NCI-H524 (cell line): ENCODE measurements at places on chromosomes 3 and 15.

DNA sequence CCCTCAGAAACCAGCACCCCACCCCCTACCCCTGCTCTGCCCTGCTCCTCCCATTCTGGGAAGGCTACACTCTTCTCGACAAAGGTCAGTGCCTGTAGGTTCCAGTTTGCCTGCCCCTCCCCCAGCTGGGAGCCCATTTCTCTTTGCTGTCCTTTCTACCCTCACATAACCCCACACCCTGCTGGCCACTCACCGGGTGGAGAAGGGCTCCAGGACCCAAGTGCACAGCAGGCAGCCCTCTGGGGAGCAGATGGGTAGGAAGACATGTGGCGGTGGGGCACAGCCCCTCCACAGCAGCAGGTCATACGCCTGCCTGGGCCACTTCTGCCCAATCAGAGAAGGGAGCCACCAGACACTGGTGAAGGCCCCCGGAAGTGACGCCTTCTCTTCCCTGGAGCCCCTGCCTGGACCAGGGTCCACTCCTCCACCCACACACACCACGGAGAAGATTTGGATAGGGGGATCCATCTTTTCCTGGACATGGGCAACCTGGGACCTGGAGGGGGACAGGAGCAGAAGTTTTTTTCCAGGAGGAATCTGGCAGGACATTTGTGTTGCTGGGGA lies at the start of gene THPO:
TSS of gene THPO (minus strand) at position 326 of the 564 bp plus-strand sequence. CDS start 1,948 bp downstream, outside the sequence.
- DNase-seq = peak; percentile 81

DNA sequence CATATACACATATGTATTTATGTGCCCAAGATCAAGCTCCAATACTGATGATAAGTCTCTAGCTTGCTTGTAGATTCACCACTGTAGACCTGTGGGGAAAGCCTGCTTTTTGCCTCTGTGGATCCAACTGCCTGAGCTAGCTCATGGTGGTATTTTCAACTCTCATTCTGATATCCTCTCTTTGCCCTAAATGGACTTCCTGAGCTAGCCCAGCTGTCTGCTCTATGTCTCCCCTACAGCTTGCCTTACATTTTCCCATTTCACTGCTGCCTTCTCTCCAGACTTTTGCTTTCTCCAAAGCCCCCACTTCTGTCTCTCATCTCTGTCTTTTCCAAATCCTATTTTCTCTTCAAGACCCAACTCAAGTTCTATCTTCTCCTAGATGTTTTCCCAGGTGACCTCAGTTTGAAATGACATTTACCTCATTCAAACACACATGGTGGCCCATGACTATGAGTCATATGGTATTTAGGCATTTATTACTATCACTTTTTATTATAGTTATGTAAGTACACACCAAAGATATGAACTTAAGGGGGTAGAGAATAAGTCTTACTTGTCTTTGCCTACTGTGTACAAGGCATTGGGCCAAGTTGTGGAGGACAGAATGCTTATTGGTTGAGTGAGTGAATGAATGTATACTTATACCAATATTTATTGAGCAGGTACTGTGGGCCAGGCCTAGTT lies 191.7 kb downstream of the NR1D2 start:
- DNase-seq = no peak

DNA sequence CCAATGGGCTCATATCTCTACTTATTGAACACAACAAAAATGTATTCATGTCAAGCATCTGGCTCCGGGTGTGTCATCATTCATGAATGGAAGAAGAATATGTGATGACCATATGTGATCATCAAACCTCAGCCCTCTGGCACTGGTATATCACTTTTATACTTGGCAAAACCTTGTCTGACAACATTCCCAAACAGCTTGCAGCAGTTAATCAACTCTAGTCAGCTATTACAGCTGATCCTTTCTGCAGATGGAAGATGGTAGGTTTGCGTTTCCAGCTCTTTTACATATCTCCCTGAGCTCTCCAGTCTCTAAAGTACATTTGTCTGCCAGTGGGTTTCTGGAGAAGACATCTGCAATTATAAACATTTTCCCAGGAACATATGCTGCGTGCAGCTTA lies 6.6 kb downstream of the PLSCR5 start:
- DNase-seq = peak; percentile 90

DNA sequence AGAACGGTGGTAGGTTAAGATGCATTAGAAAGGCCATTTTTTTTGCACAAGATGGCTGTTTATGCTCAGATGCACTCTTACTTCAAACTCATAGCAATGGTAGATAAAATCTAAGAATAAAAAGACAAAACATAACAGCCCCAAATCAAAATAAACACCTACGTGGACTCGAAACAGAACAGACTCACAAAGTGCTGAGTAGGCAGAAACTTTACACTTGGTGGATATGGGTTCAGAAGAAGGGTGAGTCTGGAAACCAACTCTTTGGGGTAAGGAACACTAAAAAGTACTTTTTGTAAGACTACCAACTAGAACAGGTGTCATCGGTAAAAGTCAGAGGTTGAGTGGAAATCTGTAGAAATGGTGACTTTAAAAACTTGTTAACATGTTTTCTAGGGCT lies 468.2 kb downstream of the OTOL1 start:
- DNase-seq = no peak

DNA sequence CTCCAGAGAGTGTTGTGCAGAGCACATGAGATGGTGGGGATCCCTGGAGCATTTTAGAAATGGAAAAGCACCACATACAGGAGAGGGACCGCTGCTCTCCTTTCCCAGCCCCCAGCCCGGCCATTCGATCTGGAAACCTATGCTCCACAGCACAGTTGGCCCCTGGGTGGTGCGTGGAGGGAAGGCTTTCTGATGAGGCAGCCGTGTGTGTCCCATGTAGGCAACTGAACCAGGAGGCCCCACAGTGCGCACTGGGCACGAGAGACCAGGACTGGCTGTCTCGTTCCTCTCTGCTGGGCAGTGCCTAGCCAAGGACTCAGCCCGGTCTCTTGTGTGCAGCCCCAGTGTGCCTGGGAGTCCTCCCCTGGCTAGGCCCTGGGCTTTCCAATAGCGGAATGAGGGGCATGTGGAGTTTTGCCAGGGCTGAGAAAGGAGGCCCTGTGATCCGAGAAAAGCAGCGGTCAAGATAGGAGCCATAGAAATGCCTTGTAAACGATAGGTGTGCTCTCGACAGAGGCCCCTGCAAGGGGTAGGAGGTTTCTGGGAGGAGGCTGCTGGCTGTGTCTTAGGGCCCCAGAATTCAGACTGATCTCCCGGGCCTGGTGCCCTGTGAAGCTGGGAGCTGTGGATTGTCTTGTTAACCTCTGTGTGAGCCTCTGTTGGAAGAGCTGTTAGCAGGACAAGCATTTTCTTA lies 39.0 kb downstream of the CHDH start:
- no peak for DNase-seq

GRCh38 chr3:196323016-196323415 lies 5.0 kb upstream of the DYNLT2B start:
- DNase-seq = no peak

- DNase-seq = no peak
Measured at GRCh38 chr3:122676759-122677158, 3.9 kb upstream of the PARP14 start.

DNA sequence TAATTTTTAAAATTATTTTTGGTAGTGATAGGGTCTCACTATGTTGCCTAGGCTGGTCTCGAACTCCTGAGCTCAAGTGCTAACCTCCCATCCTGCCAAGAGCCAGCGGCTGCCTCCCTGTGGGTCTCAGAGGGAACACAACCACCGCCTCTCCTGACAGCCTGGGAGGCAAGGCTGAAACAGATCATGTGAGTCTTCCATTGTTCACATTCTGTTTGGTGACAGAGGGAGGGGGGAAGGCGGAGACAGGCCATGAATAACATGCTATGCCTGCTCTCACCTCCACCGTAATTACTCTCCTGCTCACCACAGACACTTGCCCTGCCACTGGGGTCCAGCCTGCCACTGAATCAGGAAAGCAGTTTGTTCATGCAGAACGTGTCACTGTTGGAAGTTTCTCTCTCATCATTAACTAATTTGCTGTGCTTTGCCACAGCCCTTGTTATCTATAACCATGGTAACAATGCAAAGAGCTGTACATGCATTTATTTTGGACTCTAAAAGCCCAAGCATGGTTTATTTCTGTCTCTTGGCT lies 78.4 kb upstream of the RASGRF1 start:
- DNase-seq = no peak

DNA sequence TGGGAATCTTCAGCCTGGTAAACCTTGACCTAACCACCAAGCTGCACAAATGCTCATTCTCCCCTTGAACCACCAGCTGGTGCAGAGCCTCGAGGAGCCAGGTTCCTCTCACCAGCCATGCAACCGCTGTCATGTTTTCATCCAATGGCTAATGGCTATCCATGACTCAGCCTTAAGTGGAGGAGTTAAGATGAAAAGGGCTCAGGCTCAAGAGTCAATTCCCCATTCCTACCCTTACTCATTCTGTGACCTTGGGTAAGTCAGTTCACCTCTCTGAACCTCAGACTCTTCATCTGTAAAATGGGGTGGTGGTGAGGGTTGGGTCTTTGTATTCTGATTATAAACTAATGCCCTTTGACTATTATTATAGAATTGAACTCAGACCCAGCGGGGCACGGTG lies 515.6 kb downstream of the SHQ1 start:
- no peak for DNase-seq

- no peak for DNase-seq
Measured at GRCh38 chr15:70231484-70231883, 133.8 kb upstream of the TLE3 start.

DNA sequence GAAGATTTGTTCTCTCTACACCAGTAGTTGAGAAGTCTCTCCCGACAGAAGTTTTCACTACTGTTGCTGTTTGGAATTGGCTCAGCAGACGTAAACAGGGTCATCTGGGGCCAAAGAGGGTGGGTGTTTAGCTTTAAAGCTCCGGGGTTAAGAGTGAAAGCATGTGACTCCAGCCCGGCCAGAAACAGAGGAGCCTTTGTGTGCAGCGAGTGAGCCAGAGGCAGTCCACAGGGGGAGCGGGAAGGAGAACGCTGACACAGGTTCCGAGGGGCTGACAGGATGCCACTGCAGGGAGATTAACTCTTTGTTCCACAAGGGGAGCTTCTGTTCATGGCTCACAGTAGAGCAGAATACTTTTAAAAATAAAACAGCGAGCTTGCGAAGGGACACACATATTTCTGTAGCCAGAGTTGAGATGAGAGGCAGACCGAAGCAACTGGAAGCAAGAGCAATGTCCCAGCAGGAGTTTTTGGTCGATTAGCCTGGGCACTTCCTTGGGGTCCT lies 26.9 kb downstream of the BMF start:
- DNase-seq = peak; percentile 14

DNA sequence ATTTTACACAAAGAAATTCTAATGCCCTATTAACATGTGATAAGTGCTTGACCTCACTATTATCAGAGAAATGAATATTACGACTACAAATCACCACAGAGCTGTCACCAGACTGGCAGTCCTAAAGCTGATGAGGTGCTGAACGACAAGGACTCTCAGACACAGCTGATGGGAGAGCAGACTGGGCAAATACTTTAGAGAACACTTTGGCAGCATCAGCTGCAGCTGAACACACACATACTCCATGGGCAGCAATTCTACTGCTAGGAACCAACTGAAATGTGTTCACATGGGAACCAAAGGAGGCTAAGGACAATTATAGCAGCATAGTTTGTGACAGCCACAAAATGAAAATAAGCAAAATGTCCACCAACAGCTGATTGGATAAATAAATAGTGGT lies 45.5 kb downstream of the SUSD5 start:
- peak; percentile 17 for DNase-seq

- no peak for DNase-seq
Measured at GRCh38 chr3:96354742-96355141, 459.7 kb upstream of the EPHA6 start.

GRCh38 chr3:151869181-151869580 lies 4.3 kb upstream of the SUCNR1 start:
- no peak for DNase-seq

GRCh38 chr3:194761384-194761783 lies 75.7 kb downstream of the FAM43A start:
- DNase-seq = peak; percentile 48

- DNase-seq = no peak
Measured at GRCh38 chr15:42808913-42809312, 72.0 kb upstream of the CDAN1 start.

- peak; percentile 62 for DNase-seq
Measured at GRCh38 chr3:13217736-13218540, 144.7 kb upstream of the IQSEC1 start.

GRCh38 chr3:29280404-29281093 lies at the start of gene RBMS3:
Gene RBMS3, plus strand, starts transcription at chr3:29281071.
- DNase-seq = peak; percentile 88

- DNase-seq = no peak
Measured at GRCh38 chr15:60672400-60672799, 193.5 kb upstream of the ICE2 start.

- DNase-seq = peak; percentile 50
Measured at GRCh38 chr3:171809861-171810628, at the start of gene PLD1. Gene PLD1, minus strand, starts transcription at chr3:171810483. Its CDS starts 72,432 bp downstream, at chr3:171738051.

- DNase-seq = no peak
Measured at GRCh38 chr3:57164217-57164656, 916 bp downstream of the IL17RD start.

DNA sequence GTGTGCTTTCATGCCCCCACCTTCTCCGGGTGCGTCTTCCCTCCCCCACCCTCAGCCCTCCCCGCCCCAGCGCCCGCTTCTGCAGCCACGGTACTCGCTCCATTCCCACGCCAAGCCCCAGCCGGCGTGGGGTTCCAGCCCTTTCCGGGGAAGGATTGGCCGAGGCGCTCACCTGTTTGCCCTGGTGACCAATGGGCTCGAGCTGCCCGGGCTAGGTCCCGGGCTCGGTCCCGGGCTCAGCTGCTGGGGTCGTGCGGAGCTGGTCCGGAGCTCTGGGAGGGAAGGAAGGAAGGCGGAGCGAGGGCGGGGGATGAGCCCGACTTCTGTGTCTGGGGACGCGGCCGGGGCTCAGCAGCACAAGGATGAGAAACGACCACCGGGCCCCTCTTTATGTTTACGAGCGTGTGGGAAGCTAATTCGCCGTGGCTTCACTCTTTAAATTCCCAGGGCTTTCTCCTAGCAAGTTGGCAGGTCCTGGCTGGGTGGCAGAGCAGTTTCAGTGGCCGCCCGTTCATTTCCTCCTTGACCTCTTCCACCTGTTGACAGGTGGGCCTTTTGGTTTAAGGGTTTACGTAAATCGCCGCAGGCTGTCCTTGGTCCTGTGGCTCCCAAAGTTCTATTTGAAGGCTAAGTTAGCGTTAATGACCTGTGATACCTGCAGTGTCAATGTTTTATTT lies at the start of gene IGSF10:
TSS of gene IGSF10 (minus strand) at position 288 of the 677 bp plus-strand sequence. CDS start 2,352 bp downstream, outside the sequence.
- DNase-seq = peak; percentile 48

DNA sequence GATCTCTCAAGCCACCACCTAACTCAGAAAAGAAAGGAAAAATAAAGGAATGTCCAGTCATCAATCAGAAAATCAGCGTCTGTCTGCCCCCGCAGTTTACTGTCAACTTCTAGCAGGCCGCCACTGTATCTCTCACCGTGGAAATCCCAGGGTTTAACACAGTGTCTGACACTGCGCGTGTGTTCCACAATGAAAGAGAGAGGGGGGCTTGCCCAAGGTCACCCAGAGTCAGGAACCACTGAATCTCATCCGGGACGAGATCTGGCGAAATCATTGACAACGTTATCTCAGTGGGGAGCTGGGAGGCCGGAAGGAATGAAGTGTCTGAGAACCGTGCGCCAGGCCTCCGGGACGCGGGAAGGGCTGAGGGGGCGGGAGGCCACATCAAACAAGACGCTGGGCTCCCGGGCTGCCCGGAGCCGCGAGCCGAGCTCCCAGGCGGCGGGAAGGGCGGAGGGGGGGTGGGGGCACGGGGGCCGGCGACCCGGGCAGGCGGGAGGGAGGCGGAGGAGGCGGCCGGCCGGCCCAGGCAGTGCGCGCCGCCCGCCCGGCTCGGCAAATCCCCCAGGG lies 2.2 kb upstream of the HES1 start:
- DNase-seq = peak; percentile 31
